ENCODE measurements at places on chromosomes 1 and 21. TPM values are rescaled to one million over a fixed set of nuclear protein-coding genes. Genes with fewer than 3 reads are reported as not detected.

DNA sequence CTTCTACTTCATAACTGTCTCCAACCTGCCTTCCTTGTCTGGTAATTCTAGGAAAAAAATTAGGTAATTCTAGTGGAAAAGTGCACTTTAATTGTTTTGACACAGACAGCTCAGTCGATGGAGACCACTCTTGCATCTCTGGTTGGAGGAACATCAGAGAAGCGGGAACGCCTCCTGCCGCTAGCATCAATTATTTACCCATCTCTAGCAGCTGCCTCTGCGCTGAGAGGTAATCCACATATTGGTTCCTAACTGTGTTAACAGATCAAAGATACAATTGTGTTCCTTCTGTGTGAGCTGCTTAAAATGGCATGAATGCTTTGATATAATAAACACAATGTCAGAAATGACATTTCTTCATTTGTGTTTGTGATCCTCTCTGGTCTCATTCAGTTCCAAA is 33.3 kb downstream of the C2CD2 start:
- H3K36me3 ChIP-seq: peaks cover 28% of the 10 kb centered on the region
- no peak overlapping the region for H3K27ac ChIP-seq
- H3K4me3 ChIP-seq: no peak overlapping the region
- H3K27me3 ChIP-seq: no peaks in the 10 kb centered on the region
- peaks cover 7% of the 10 kb centered on the region for H3K4me1 ChIP-seq

- no peak overlapping the region for H3K4me3 ChIP-seq
- DNase-seq: no peak
- no peaks in the 10 kb centered on the region for H3K27me3 ChIP-seq
- no peaks in the 10 kb centered on the region for H3K4me1 ChIP-seq
- H3K27ac ChIP-seq: no peak overlapping the region
- no peaks in the 10 kb centered on the region for H3K36me3 ChIP-seq
Observed at GRCh38 chr1:198185759-198186158, 29.0 kb downstream of the NEK7 start.

GRCh38 chr1:210496063-210496462 is 167.4 kb downstream of the HHAT start:
- H3K27ac ChIP-seq: no peak overlapping the region
- H3K27me3 ChIP-seq: no peaks in the 10 kb centered on the region
- peaks cover 5% of the 10 kb centered on the region for H3K4me1 ChIP-seq
- DNase-seq: no peak
- H3K36me3 ChIP-seq: no peaks in the 10 kb centered on the region

- peak; percentile 79 for DNase-seq
- H3K4me1 ChIP-seq: no peaks in the 10 kb centered on the region
Observed at GRCh38 chr1:54944610-54945392, 35.6 kb upstream of the TMEM61 start.

- no peak overlapping the region for H3K4me3 ChIP-seq
- H3K27ac ChIP-seq: no peak overlapping the region
- H3K4me1 ChIP-seq: no peaks in the 10 kb centered on the region
- H3K36me3 ChIP-seq: peaks cover 16% of the 10 kb centered on the region
- no peaks in the 10 kb centered on the region for H3K27me3 ChIP-seq
Observed at GRCh38 chr1:6683434-6683833, 18.2 kb downstream of the DNAJC11 start.

- no peak overlapping the region for H3K27ac ChIP-seq
- no peaks in the 10 kb centered on the region for H3K4me1 ChIP-seq
- no peaks in the 10 kb centered on the region for H3K36me3 ChIP-seq
- no peak for DNase-seq
- H3K27me3 ChIP-seq: no peaks in the 10 kb centered on the region
- H3K4me3 ChIP-seq: no peak overlapping the region
Observed at GRCh38 chr1:199687321-199687720, 340.2 kb upstream of the NR5A2 start.

DNA sequence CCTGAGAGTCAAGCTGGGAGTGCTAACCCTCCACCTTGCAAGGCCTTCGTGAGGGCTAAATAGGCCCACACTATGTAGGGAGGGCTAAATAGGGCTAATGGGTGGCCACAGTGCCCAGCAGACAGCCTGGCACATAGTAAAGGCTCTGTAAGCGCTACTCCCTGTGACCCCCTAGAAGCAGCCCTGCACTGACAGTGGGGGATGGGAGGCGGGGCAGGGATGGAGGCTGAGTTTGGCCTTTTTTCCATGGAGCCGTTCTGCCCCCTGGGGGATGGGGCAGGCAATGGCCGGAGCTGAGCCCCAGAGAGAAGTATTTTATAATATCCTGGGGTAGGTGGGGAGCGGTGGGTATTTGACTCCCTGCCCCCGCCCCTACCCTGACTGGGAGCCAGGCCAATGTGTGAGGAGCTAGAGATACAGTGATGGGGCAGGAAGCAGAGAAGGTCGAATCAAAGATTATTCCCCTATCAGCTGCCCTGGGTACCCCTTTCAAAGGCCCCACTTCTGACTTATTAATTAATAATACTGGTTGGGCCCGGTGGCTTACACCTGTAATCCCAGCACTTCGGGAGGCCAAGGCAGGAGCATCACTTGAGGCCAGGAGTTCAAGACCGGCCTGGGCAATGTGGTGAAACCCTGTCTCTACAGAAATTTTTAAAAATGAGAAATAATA is 42.3 kb downstream of the LACTBL1 start:
- H3K27ac ChIP-seq: no peak overlapping the region
- no peaks in the 10 kb centered on the region for H3K4me1 ChIP-seq
- DNase-seq: peak; percentile 48
- H3K36me3 ChIP-seq: no peaks in the 10 kb centered on the region

GRCh38 chr1:92484472-92485380 is 2.0 kb downstream of the GFI1 start:
- H3K36me3 ChIP-seq: no peaks in the 10 kb centered on the region
- H3K4me3 ChIP-seq: peak overlapping the region; percentile 41
- H3K4me1 ChIP-seq: peaks cover 62% of the 10 kb centered on the region
- peak; percentile 22 for DNase-seq
- peaks cover 94% of the 10 kb centered on the region for H3K27me3 ChIP-seq

GRCh38 chr1:101506541-101507164 is 269.8 kb downstream of the S1PR1 start:
- H3K36me3 ChIP-seq: no peaks in the 10 kb centered on the region
- no peak overlapping the region for H3K27ac ChIP-seq
- DNase-seq: peak; percentile 36
- H3K4me3 ChIP-seq: no peak overlapping the region

GRCh38 chr1:212167098-212167497 is 118.1 kb upstream of the PPP2R5A start:
- peaks cover 5% of the 10 kb centered on the region for H3K4me1 ChIP-seq
- H3K36me3 ChIP-seq: no peaks in the 10 kb centered on the region
- peak; percentile 30 for DNase-seq
- no peak overlapping the region for H3K4me3 ChIP-seq
- peak overlapping the region; percentile 66 for H3K27ac ChIP-seq

DNA sequence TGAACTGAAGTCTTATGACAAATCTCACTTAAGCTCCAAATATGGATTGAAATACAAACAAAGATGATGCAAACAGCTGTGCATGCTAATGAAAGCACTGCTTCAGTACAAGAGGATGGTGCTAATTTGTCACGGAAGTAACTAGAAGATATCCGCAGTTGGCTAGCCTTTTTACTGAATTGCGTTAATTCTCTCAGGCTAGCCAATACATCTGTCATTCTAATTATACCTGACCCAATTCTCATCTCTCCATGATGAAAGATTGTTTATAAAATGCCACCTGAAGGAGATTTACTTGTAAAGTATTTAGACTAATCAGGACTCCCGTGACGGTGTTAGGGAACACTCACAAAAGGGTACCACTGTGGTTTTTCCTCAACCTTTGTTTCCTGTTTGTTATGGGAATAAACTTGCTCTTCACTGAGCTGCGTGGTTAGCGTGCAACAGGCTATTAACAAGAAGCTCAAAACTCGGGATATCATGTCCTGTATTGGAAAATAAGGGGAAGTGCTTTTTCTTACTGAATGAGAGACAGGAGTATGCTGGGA is 162.5 kb downstream of the APP start:
- peaks cover 4% of the 10 kb centered on the region for H3K4me1 ChIP-seq
- H3K27ac ChIP-seq: peak overlapping the region; percentile 69
- DNase-seq: peak; percentile 63
- H3K4me3 ChIP-seq: no peak overlapping the region

- H3K27me3 ChIP-seq: no peaks in the 10 kb centered on the region
- no peak for DNase-seq
- H3K4me1 ChIP-seq: no peaks in the 10 kb centered on the region
- H3K4me3 ChIP-seq: no peak overlapping the region
- no peak overlapping the region for H3K27ac ChIP-seq
- peaks cover 11% of the 10 kb centered on the region for H3K36me3 ChIP-seq
Observed at GRCh38 chr1:77584884-77585283, 97.6 kb downstream of the ZZZ3 start.

GRCh38 chr1:10431070-10431730 is 967 bp downstream of the CENPS start:
- DNase-seq: no peak
- H3K4me1 ChIP-seq: peaks cover 13% of the 10 kb centered on the region
- no peaks in the 10 kb centered on the region for H3K27me3 ChIP-seq
- peak overlapping the region; percentile 72 for H3K4me3 ChIP-seq

DNA sequence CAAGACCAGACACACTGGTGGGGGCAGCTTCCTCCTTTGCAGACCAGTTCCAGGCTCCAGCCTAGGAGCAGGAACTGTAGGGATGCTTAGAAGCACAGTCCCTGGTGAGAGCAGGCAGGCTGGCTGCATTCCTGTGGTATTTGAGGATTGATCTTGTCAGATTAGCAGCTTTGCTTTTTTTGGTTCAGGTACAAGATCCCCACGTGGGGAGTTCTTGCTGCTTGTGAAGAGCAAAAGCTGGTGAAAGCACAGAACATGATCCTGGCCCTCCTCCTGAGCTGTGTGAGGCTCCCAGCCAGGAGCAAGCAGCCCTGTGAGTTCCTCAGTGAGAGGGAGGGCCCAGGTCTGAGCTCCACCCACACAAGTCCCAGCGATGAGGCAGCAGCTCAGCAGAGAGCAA is 75.3 kb upstream of the ARTN start:
- no peaks in the 10 kb centered on the region for H3K27me3 ChIP-seq
- H3K27ac ChIP-seq: no peak overlapping the region
- peak; percentile 55 for DNase-seq
- peaks cover 43% of the 10 kb centered on the region for H3K4me1 ChIP-seq
- no peak overlapping the region for H3K4me3 ChIP-seq
- H3K36me3 ChIP-seq: no peaks in the 10 kb centered on the region

LINGO4 gene
- total RNA-seq: 0.22 TPM

FMO5 gene
- 1.0 TPM for total RNA-seq

SELENBP1 gene
- total RNA-seq: 31.2 TPM

KDF1 gene
- total RNA-seq: not detected

FCRL4 gene
- not detected for total RNA-seq

KRTAP20-2 gene
- total RNA-seq: not detected
